IPS DF 6.9 (cell line): ENCODE measurements at places on chromosomes 4 and X.

GRCh38 chrX:154658187-154658586 lies 4.8 kb upstream of the CTAG2 start:
- no peaks in the 10 kb centered on the region for H3K36me3 ChIP-seq
- no peaks in the 10 kb centered on the region; the same call in 1 of the 2 replicates for H3K4me1 ChIP-seq
- no peaks in the 10 kb centered on the region for H3K27me3 ChIP-seq
- H3K27ac ChIP-seq: no peak overlapping the region
- no peak overlapping the region for H3K4me3 ChIP-seq

- no peaks in the 10 kb centered on the region for H3K27me3 ChIP-seq
- no peak overlapping the region for H3K27ac ChIP-seq
- no peak overlapping the region for H3K4me3 ChIP-seq
- H3K4me1 ChIP-seq: no peaks in the 10 kb centered on the region; the same call in 1 of the 2 replicates
- H3K36me3 ChIP-seq: no peaks in the 10 kb centered on the region
Measured at GRCh38 chrX:11341274-11342201, 48.3 kb downstream of the AMELX start.

- H3K27ac ChIP-seq: no peak overlapping the region
- no peak overlapping the region for H3K4me3 ChIP-seq
- no peaks in the 10 kb centered on the region for H3K27me3 ChIP-seq
- H3K4me1 ChIP-seq: no peaks in the 10 kb centered on the region
- no peak for DNase-seq
Measured at GRCh38 chr4:112952313-112952700, 97.1 kb upstream of the ANK2 start.

DNA sequence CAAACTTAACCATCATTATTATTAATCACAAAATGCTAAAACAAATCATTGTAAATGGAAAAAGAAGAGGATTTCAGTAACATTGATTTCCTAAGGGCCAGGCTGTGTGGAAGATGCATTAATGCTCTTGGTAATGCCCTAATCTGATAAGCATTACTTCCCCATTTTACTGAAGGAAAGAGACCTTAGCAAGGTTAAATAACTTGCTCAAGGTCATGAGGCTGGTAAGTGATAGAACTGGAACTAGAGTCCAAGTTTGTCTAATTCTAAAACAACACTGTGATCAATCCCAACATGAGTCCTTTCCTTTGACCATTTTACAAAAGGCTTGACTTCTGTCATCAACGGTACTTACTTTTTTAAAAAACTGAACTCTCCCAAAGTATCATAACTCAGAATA lies 32.6 kb downstream of the ADAMTS3 start:
- H3K4me3 ChIP-seq: no peak overlapping the region
- H3K27ac ChIP-seq: no peak overlapping the region
- H3K36me3 ChIP-seq: no peaks in the 10 kb centered on the region
- no peaks in the 10 kb centered on the region for H3K27me3 ChIP-seq
- no peaks in the 10 kb centered on the region for H3K4me1 ChIP-seq

DNA sequence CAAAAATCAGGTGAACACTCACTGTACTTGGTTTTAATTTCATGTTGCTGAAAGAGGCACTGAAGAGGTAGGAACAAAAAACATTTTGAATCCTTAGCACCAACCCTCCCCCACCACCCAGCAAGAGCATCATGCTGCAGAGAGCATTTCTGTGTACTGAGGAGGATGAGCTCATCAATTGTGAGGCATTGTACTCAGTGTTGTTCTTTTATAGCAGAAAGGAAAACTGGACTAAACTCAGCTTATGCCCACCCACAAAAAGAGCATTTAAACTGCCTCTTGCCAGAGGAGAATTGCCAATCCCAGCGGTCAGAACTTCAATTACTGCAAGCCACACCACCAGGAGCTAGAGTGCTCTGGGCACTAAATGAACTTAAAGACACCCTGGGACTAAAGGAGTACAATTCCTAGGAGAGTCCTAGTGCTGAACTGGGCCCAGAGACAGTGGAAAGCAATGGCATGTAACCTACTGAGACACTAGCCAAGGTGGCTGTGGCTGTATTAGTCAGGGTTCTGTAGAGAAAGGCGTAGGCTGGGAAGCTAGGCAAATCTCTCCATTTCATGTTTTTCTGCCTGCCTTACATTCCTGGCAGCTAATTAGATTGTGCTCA lies 280.7 kb upstream of the KLHL4 start:
- H3K4me1 ChIP-seq: no peaks in the 10 kb centered on the region
- no peak overlapping the region for H3K27ac ChIP-seq
- H3K27me3 ChIP-seq: no peaks in the 10 kb centered on the region
- H3K36me3 ChIP-seq: no peaks in the 10 kb centered on the region

GRCh38 chrX:51336584-51336983 lies 4.0 kb downstream of the NUDT10 start:
- no peaks in the 10 kb centered on the region for H3K27me3 ChIP-seq
- no peak overlapping the region for H3K4me3 ChIP-seq
- no peaks in the 10 kb centered on the region for H3K4me1 ChIP-seq
